ENCODE measurements at places on chromosomes 2 and 18.

DNA sequence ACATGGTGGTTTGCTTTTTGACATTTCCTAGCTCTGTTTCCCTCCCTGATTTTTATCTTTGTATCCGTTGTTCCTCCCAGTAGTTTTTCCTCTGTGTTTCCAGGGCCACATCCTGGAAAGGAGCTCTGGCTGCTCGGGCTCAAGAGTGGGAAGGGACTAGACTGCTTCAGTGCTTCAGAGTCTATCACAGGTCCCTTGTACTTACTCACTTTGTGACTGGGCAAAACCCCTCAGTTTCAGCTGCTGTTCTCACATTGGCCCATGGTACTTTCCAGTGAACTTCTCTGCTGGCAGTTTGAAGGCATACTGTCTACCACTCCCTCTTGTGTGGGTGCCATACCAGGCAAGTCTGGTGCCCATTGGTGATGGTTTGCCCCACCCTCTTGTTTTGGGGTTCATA is 7.5 kb upstream of the STAMBP start:
- DNase-seq, result no peak

GRCh38 chr18:46069524-46069923 is 2.5 kb downstream of the PSTPIP2 start:
- no peak for DNase-seq

GRCh38 chr2:108171657-108172056 is 68.1 kb upstream of the SULT1C3 start:
- DNase-seq, result no peak

DNA sequence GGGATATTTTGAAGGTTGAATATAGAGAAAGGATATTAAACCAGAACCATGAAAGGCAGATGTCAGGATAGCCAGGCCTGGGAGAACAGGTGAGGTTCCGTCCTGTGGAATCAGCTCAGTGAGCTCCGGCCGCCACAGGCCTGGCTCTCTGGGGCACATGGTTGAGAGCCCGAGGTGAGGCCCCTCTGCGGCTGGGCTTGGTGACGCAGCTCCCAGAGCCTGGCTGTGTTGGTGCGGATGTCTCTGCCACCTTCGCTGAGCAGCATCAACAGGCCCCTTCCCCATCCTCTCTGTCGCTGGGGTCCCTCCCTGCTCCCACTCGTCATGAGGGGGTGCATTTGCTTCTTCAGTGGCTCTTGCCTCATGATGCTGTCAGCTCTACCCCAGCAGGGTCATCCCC is 70.7 kb upstream of the PXDN start:
- DNase-seq, result no peak

DNA sequence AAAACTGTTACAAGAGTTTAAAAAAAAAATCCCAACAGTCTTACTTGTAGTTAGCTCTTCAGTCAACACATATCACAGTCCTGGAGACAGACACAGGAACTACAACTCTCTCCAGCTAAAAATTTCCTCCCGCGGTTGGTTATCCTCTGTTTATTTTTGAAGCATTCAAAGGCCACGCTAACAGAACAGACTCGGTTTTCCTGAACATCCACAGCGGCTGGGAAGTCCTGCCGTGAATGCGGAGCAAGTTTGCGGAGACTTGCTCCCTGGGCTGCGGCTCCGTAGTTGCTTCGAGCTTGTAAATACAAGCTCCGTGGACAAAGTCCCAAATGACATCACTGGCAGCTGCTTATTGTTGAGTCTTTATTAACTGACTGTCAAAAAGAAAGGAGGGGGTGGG is at the start of gene NCKAP5:
TSS of gene NCKAP5 (minus strand) at position 292 of the 400 bp plus-strand sequence. CDS start 50,937 bp downstream, outside the sequence.
- DNase-seq, result no peak

DNA sequence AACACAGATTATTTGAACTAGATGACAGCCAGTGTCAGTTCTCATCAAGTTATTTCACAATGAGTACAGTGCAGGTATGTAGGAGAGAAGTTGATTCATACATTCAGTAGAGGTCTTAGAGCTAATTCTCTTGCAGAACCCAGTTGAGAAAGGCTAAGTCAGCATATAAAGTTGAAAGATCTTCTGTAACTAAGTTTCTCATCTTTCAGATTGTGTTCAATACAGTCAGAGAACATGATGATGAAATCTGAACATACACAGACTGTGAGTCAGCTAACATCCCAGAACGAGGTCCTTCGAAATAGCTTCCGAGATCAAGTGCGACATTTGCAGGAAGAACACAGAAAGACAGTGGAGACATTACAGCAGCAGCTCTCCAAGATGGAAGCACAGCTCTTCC is 41.9 kb upstream of the LIMS1 start:
- DNase-seq, result no peak

DNA sequence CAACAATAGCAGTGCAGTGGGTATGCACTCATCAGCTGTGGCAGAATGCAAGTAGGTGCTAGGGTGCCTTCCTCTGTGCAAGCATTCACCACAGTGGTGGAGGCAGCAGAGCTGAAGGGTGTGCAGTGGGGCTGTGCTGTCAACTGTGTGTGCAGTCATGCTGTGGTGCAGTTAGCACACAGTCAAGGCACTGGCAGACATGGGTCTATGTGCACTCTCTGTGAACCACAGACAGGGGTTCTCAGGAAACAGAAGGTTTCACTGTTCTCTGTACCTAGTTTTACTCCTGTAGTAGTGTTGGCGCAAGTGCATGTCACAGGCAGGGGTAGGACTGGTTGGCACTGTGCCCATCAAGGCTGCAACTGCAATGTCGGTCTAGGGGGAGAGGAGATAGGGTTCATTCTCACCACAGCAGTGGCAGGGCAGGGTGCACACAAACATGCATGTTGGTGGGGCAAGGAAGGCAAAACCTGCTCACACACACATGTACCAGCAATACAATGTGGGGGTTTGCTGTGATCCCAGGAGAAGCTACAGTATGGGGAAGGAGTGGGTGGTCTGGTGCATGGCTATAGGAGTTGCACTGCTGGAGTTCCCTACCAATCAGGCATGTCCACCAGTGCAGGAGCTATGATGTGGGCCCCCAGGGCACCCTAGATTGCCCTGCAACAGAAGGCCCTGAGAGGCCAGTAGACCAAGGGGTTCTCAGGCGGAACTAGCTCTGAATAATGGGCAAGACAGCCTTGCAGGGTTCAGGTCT is 242.7 kb upstream of the DDX18 start:
- no peak for DNase-seq

GRCh38 chr18:36265015-36265414 is 32.5 kb upstream of the FHOD3 start:
- DNase-seq, result no peak

GRCh38 chr2:191030521-191031154 is 16.7 kb upstream of the STAT1 start:
- DNase-seq, result no peak

All from stimulated activated CD8-positive, alpha-beta memory T cell treated with anti-CD3 and anti-CD28 coated beads, Interleukin-7, amount 100 ng/mL, for 1 hour (primary cell).